Activated T-helper 1 cell treated with anti-CD3 and anti-CD28 coated beads, Interleukin-2, amount 50 U/mL, for 16 hours (primary cell): ENCODE measurements at places on chromosomes 3 and 15.

GRCh38 chr15:58383876-58384275, 47.9 kb upstream of the LIPC start:
- no peak for DNase-seq

- no peak for DNase-seq
Measured at GRCh38 chr3:168165390-168166269, 69.9 kb upstream of the GOLIM4 start.

- no peak for DNase-seq
Measured at GRCh38 chr15:47439146-47440111, 277.9 kb upstream of the SEMA6D start.

- DNase-seq, result no peak
Measured at GRCh38 chr3:108293858-108294257, 2.5 kb upstream of the HHLA2 start.

- no peak for DNase-seq
Measured at GRCh38 chr3:41532976-41533375, 333.7 kb downstream of the CTNNB1 start.

DNA sequence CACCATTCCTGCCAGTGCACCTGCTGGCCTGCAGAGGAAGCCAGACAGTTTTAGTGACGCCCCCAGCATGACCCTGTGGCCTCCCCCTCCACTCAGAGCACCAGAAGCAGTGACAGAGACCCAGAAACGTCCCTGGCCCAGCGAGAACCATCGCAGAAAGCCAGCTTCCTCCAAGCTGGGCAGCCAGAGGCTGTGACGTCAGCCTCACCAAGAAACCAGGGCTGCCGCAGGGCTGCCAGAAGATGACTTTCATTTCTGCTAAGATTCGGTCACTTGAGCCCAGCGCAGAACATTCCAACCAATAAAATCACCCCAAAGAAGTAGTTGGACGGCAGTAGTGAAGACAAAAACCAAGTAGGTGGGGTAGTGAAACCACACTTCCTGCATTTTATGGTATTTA, 29.6 kb upstream of the RPL32 start:
- no peak for DNase-seq

- DNase-seq, result no peak
Measured at GRCh38 chr15:85941186-85941855, 138.3 kb upstream of the AGBL1 start.

DNA sequence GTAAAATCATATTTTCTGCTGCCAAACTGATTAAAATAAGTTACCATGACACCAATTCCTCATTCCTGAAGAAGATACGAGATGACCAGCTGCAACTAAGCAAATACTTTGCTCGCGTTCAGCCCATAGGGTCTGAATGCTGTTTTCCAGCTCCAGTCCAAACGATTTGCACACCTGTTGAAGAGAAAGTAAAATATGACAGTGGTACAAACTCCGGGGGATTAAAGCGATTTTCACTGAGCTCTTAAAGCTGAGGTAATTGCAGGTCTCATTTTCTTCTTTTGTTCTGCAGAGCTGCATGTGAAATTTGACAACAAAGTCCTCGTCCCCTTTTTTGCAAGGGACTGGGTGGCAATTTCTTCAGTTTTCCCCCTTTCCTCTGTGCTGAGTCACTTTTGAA, 118.4 kb downstream of the NR2F2 start:
- DNase-seq, result no peak

- DNase-seq, result no peak
Measured at GRCh38 chr15:62138124-62138523, 27.0 kb downstream of the C2CD4B start.

- peak; percentile 31 for DNase-seq
Measured at GRCh38 chr15:92077353-92078085, 224.0 kb downstream of the SLCO3A1 start.

DNA sequence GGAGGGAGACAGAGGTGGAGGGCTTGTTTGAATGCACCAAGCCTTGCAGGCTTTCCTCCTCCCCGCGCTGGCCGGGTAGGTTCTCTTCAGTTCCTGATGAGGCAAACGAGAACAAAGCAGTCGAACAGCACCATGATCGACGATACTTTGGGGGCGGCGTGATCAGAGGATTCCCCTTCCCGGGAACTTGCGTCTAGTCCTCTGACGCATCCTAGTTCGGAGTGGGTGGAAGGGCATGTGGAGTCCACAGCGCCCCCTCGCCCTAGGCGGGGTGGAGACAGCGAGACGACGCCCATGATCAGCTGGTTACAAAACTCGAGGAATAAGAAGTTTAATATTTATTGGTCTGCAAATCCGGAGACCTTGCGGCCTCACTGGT, 452 bp upstream of the SV2B start:
- no peak for DNase-seq

- DNase-seq, result no peak
Measured at GRCh38 chr3:83034806-83035703, 1273.6 kb upstream of the GBE1 start.

DNA sequence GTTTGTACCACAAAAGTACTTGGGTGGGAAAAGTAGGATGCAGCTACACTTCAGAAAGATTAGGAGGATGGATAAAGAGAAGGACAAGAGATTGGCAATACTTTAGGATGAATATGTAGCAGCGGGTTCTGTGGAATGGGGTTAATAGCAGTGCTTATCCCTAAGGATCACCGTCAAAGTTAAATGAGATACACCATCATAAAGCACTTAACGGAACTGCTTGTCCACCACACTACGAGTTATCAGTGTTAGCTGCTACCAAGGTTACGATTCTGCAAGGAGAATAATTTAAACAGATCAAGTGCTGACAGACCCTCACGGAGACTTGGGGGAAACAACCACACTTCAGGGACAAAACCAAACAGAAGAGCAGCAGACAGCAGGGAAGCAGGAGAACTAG, 963 bp downstream of the SHQ1 start:
- DNase-seq, result no peak

DNA sequence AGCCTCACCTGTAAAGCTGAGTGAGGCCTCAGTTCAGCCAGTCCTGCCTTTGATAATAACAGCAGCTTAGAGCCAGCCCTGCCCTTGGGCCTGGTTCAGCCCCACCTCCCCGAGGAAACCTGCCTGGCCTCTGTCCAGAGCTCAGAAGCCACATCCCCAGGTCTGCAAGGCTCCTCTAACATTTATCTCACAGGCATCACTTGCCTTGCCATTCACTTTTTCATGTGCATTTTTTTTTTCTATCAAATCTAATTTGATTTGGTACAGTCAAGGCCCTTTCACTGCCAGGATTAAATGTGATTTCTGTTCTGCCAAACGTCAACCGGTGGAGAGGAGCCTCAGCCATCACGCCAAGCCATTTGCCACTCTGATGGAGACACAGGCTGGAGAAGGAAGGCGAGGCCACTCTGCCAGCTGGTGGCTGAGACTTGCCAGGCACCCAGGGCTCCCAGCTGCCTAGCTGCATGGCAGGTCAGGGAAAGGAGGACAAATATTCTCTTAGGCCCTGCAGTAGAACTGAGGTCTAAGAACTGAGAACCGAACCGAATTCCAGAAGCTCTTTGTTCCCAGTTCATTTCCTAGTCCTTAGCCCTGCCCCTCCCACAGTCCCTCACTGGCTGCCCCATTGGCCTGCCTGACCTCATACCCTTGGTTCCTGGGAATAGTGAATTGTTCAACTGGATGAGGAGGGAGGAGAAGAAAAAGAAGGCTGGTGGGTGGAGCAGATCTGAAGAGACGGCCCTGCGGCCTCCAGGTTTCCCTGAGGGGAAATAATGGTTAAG, 76.4 kb downstream of the SPSB4 start:
- DNase-seq, result no peak

- no peak for DNase-seq
Measured at GRCh38 chr3:105233010-105233409, 133.7 kb upstream of the ALCAM start.

DNA sequence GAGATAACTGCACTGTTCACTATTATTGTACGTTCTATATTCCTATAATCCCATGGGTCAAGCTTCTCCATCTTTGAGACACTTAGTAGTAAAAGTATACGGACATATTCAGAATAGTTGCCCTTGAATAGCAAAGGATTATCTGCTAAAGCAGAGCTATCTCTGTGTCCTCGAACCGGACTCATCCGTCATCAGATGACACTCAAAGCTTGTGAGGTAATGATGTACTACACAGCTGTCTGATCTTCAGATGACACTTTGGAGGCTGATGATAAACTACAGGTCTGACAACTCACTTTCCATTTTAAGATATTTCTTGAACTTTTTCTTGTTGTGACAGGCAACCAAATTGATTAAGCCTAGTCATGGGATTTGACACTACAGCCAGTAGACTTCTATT, 240.2 kb downstream of the SCAPER start:
- no peak for DNase-seq

DNA sequence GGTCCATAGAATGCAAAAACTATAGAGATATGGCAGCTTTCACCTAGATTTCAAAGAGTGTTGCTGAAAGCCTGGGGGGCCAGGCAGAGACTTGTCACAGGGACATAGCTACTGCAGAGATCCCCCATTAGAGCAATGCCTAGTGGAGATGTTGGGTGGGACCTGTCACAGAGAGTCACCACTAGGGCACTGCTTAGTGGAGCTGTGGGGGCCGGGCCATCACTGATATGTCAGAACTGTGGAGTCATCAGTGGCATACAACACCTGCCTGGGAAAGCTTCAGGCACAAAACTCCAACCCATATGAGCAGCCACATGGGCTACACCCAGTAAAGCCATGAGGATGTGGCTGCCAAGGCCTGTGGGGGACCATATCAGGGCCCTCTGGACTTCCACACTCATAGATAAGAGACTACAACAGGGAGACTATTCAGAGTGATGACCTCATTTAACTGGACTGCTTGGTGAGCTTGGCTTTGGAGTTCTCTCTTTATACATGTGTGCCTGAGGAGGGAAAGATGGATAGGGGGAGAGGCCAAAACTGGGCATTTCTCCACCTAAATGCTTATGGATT, 176.3 kb downstream of the ZNF621 start:
- DNase-seq, result no peak

GRCh38 chr15:66404532-66404931, 17.8 kb downstream of the MAP2K1 start:
- DNase-seq, result no peak

GRCh38 chr3:143533391-143533790, 314.9 kb downstream of the SLC9A9 start:
- DNase-seq, result no peak

- no peak for DNase-seq
Measured at GRCh38 chr3:161498259-161498921, 1.8 kb downstream of the OTOL1 start.

DNA sequence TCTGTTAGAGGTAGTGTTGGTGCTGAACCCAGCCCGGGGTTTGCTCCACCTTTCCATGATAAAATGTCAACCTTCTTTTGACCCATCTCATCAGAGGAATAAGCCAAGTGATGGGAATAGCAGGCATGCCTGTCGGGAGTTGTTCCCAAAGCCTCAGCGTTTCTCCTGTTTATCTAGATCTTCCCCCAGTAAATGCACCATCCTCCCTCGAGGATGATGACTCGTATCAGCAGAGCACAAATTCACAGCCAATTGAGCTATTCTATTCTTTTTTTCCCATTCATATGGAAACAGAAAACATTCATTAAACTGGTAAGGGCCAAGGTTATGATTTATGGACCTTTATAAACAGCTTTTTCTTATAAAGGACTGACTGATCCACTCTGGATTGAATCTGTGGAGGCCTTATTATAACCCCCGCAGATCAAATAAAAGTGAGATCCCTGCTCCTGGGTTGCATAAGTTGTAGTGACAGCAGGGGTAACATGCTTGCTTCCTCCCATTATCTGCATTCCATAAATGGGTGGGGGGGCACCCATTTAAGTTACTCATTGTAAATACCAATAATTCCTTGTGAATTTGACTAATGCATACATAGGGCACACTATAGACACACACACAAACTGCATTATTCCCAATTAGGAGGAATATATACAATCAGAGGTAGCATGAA, 207.3 kb downstream of the PLCL2 start:
- DNase-seq, result no peak

- DNase-seq, result no peak
Measured at GRCh38 chr15:90817117-90818057, 51.0 kb upstream of the FURIN start.

- no peak for DNase-seq
Measured at GRCh38 chr15:90814191-90814821, 54.1 kb upstream of the FURIN start.

- DNase-seq, result no peak
Measured at GRCh38 chr15:65819563-65819960, 27.5 kb upstream of the DENND4A start.

DNA sequence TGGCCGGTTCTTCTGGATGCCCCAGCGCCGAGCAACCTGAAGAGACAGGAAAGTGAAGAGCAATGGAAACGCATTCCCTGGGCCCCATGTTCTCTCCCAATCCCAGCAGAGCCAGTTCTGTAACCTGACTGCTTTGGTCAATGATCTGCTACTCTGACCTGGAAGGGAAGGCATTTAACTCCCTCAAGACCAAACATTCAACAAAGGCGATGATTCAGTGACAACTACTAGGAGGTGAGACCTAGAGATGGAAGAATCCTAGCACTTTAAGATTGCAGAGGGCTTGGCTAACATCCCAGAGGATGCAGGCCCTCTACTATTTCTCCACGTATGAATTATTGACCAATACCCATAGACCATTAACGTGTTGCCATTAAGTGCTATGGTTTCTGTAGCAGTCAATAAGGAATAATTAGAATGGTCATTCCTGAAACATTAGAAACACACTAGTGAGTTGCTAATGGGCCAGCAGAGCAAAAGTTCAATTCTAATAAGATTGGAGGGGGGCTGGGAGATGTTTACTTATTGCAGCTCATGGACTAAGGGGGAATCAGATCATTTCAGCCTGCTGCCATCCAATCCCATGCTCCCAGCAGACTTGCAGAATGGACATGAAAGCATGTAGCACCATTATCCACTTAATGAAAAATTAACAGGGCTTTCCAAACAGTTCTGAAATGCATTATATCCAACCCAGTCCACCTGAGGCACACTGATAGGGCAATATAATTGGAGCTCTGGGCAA, 56.6 kb downstream of the ETV5 start:
- no peak for DNase-seq

DNA sequence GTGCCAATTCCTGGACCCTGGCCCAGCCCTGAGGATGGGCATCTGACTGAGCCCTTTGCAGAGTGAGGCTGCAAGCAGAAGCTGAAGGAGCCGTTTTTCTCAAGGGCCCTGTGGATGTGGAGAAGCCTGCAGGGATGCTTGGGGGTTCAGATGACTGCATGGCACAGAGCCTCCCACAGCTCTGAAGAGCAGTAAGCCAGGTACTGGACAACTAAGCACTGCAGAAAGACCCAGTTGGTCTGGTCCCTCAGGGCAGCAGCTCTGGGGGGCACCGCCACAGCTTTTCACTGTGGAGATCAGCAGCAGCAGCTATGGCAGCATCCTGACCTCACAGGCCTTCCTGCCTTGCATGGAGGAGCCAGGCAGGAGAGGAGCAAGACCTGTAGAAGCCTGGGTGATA, 67.6 kb downstream of the CRYGS start:
- DNase-seq, result no peak

DNA sequence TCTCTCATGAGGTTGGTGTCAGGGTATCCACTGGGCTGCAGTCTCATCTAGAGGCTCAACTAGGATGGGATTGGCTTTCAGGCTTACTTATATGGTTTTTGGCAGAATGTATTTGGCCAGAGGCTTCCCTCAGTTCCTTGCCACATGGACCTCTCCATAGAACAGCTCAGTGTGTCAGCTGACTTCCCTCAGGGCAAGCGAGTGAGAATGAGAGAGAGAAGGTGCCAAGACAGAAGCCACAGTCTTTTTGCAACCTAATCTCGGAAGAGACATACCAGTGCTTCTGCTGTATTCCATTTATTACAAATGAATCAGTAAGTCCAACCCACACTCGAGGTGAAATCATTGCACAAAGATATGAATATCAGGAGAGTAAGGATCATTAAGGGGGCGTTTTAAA, 129.2 kb downstream of the CCNL1 start:
- DNase-seq, result no peak

- DNase-seq, result peak; percentile 2
Measured at GRCh38 chr15:83559310-83559966, 94.5 kb upstream of the ADAMTSL3 start.
